ENCODE measurements at places on chromosomes 6 and 20. TPM values are rescaled to one million over a fixed set of nuclear protein-coding genes. Genes with fewer than 3 reads are reported as not detected.

Gene HTR1E
- total RNA-seq = not detected

Gene ANKRD66
- total RNA-seq = not detected

Gene FAM162B
- not detected for total RNA-seq

Gene CEP250
- total RNA-seq = 56.8 TPM

Gene ENPP3
- total RNA-seq = 2.7 TPM

Gene TBXT
- total RNA-seq = not detected

Gene SLC17A3
- 0.55 TPM for total RNA-seq

Gene RAD21L1
- total RNA-seq = not detected

Gene SNHG17
- total RNA-seq = 50.3 TPM

Gene TASP1
- 10.9 TPM for total RNA-seq

Gene KHDC1L
- not detected for total RNA-seq

Gene MUCL3
- not detected for total RNA-seq

Data from T-helper 2 cell treated with Interferon-gamma antibody and Interleukin-4, amounts not matched to agents 100 ng/mL and 5 ng/mL, for 36 hours (primary cell).